ENCODE measurements at places on chromosomes 2 and 18. TPM values are rescaled to one million over a fixed set of nuclear protein-coding genes. Genes with fewer than 3 reads are reported as not detected.

GRCh38 chr2:181790716-181791649 lies 100.5 kb upstream of the ITPRID2 start:
- no peak for DNase-seq

Gene CD8B2
- not detected for total RNA-seq

Gene POTEF
- not detected for total RNA-seq

- DNase-seq: no peak
Measured at GRCh38 chr2:238994876-238995275, 147.0 kb downstream of the TWIST2 start.

DNA sequence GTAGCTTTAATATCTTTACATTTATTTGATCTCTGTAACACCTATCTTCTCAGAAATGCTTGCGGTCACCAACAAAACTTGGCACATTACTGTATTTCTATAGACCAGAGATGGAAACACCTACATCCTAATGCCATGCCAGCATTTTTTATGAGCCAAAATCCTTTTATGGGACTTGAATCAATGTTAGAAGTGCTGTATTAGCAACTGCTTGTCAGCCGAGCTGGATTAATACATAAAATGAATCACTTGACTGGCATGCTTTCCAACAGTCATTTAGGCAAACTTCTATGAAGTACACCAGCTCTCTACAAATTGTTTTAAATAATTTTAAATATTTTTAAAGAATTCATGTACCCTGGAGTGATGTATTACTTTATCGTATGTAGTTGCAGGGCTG lies 272.9 kb upstream of the NRP2 start:
- no peak for DNase-seq

GRCh38 chr2:105753380-105753779 lies 8.7 kb downstream of the NCK2 start:
- DNase-seq: no peak

GRCh38 chr18:62033756-62034155 lies 140.9 kb upstream of the RNF152 start:
- DNase-seq: no peak

GRCh38 chr2:3423492-3424170 lies 44.1 kb downstream of the TRAPPC12 start:
- peak; percentile 76 for DNase-seq

DNA sequence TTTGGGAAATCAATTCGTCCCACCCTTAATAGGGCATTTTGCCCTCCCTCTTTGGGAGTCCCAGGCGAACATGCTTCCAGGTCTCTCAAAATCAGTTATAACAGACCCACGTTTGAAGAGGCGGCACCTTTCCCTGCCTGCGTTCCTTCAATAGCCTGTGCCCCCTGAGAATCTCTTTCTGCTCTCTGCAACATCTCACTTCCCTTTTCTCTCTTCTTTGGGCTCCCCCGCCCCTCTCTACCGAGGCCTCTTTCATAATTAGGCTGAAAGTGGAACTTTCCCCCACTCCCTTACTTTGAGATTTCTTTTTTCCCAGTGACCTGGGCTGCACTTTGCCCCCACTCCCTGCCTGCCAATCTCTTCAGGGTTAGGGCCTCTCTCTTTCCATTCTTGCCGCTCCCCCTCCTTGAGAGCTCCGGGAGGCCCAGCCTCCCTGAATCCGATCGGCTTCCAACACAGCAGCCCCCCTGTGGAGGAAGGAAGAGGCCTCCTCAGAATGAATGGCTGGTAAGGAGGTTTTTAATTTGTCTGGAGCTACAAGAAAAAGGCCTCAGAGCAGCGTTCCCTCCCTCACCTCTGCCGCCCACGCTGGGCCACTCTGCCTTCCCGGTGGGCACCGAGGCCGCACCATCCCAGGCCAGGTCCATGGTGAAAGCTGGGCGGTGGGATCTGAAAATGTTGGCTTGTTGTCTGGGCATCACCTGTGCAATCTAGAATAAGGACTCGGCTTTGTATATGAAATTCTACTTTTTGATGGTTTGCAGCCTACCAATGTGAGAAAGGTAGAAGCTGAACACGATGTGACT lies 162.6 kb upstream of the SIX3 start:
- DNase-seq: no peak

Gene CDH19
- total RNA-seq: 305 TPM

GRCh38 chr2:133690780-133691179 lies 122.5 kb upstream of the NCKAP5 start:
- DNase-seq: no peak

GRCh38 chr2:238165288-238165921 lies 6.6 kb downstream of the ERFE start:
- DNase-seq: no peak

Gene YPEL5
- total RNA-seq: 76.9 TPM

DNA sequence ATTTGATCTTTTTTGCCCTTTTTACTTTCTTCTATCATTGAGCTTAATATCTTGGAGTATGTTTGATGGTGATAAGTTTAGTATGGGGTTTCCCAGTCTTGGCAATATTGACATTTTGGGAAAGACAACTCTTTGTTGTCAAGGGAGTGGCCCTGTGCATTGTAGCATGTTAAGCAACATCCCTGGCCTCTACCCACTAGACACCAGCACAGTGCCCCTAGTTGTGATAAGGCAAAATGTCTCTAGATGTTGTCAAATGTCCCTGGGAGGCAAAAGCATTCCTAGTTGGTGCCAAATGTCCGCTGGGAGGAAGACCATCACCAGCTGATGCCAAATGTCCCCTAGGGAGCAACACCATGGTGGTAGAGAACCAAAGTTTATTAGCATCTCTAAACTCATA lies 28.2 kb downstream of the GULP1 start:
- no peak for DNase-seq

DNA sequence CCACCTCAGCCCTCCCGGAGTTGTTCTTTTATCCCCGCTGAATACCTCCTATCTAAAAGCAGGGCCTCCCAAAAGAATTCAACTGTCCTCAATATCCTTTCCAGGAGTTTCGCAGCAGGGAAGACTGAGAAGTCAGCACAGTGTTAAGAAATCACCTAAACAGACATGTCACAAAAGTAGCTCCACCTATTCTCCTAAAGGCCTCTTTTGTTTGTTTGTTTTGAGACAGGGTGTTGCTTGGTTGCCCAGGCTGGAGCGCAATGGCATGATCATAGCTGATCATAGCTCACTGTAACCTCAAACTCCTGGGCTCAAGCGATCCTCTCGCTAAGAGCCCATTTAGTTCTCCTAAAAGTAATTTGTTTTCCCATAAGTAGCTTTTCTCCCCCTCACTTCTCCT lies 53.8 kb downstream of the TEX44 start:
- no peak for DNase-seq

DNA sequence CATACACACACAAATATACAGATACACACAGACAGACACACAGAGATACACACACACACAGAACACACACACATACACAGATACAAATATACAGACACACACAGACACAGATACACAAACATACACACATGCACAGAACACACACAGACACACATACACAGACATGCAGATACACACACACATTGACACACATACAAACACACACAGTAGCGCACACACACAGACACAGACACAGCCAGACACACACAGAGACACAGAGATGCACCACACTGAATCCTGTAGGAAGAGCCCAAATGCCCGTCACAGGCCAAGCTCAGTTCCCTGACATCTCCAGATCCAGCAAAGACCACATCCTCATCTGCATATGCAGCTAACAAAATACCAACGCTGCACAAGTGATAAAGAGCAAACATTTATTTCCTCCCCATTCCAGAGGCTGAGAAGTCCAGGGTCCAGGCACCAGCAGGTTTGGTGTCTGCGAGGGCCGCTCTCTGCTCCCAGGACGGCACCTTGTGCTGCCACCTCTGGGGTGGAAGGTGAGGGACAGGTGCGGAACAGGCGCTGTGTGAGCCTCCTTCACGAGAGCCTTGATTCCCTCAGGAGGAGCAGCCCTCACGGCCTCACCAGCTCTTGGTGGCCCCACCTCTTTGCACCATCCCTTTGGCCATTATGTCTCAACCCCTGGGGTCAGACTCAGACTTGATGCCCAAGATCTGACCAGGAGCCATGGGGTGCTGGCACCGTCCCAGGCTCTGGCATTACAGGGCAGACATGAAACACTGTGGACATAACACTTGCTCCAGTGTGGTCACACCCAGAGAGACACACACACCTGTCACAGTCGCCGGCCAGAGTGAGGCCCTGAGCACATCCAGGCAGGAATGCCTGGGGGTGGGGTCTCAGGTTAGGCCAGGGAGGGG lies 108.7 kb downstream of the NDUFA10 start:
- DNase-seq: no peak

Gene TLX2
- total RNA-seq: not detected

Gene CD28
- 0.22 TPM for total RNA-seq

DNA sequence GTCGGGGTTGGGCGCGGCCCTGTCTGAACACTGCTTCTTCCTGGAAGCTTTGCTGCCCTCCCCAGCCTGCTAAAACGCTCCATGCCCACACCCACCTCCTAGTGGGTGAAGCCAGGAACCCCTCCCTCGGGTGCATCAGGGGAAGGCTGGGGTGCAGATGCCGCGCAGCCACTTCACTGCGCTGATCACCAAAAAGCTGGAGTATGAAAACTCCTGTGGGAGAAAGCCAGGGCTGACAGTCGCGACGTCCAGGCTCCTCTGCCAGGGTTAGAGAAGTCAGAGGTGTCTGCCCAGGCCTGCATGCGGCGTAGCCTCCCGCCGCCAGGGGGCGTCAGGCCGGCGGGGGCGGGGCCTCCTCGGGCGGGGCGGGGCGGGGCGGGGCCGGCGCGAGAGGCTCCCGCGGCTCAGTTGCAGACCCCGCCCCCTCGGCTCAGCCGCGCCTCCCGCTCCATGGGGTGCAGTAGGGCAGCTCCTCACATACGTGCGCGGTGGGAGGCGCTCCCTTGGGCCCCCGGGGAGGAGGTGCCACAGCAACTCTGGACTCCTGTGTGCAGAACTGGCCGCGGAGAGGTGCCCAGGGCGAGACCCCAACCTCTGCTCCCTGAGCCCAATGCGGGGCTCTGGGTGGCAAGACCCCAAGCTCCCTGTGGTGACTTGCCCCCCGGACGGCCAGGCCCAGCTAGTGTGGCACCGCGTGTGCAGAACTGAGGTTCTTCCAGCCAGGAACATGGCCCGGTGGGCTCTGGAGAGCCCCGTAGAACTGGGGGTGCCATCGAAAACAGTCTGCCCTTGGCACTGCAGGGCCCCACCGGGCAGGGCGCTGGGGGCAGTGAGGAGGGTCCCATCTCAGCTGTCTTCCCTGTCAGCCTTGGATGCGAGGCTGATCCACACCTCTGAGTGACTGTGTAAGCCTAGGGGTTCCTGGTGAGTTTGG lies 1.8 kb upstream of the RNPEPL1 start:
- peak; percentile 88 for DNase-seq

Gene UGT1A5
- not detected for total RNA-seq

Gene CGREF1
- total RNA-seq: 9.8 TPM

Gene KCNIP3
- total RNA-seq: 90.8 TPM

Gene LIMS3
- 8.5 TPM for total RNA-seq

Gene MAP2
- total RNA-seq: 22.4 TPM

- DNase-seq: peak; percentile 69
Measured at GRCh38 chr18:48954886-48955819, 4.4 kb upstream of the SMAD7 start.

Gene IL36RN
- total RNA-seq: not detected

Gene PCGF1
- total RNA-seq: 20.5 TPM
